ENCODE measurements at places on chromosomes 7 and 10.

GRCh38 chr10:31754803-31755624, 173.6 kb downstream of the ARHGAP12 start:
- no peak for DNase-seq

- no peak for DNase-seq
Measured at GRCh38 chr7:90689260-90689659, 93.1 kb downstream of the CDK14 start.

DNA sequence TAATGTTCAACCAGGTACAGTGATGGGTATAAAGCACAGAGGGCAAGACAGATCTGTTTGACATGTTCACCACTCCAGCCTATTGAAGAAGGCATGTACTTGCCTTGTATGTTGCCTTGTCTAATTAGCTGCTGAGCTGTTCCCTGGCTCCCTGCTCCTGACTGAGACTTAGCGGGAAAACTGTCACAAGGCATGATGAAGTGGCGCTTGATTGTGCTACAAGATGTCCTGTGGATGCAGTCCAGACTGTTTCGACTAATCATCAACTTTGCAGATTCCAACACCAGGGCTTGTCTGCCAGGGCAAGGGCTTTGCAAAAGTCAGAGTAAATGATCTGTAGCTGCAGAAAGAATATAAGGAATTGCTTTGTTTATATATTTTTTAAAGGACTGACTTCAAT, 136.2 kb upstream of the NRBF2 start:
- no peak for DNase-seq

- no peak for DNase-seq
Measured at GRCh38 chr7:20786779-20787659, at the start of gene SP8. Gene SP8, minus strand, starts transcription at chr7:20786886. Its CDS starts 88 bp downstream, at chr7:20786798.

DNA sequence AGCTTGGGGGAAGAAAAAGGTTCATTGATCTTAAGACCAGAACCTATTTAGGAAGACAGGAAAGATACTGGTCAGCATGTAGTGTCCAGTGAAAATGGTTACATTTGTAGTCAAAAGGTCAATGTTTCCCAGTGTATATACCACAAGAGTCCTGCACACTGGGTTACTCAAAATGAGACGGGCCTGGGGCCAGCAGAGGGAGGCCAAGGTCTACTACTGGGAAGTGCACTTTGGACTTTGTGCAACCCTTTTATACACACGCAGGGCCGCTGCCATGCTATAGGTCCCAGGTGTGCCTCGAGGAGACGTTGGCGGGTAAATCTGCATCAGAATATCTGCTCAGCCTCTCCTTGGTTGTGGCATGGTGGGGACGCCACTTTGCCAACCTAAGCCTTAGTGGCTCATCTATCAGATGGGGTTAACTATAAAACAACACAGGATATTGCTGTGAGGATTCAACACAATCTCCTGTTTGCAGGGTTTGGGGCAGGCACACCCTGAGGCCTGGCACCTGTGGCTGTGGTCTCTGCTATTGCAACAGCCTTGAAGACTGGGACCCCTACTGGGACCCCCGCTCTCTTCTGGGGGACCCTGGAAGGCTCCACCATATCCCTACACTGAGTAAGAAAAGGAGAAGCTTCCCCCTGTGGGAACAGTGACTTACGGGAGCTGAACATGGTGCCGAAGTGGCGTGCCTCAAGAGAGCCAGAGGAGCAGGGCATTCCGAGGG, 19.7 kb downstream of the CLRN3 start:
- no peak for DNase-seq

GRCh38 chr10:89122433-89123051, 84.6 kb downstream of the CH25H start:
- no peak for DNase-seq

- DNase-seq = no peak
Measured at GRCh38 chr7:100089458-100090196, 858 bp downstream of the COPS6 start.
